ENCODE measurements at places on chromosomes 6 and 20.

DNA sequence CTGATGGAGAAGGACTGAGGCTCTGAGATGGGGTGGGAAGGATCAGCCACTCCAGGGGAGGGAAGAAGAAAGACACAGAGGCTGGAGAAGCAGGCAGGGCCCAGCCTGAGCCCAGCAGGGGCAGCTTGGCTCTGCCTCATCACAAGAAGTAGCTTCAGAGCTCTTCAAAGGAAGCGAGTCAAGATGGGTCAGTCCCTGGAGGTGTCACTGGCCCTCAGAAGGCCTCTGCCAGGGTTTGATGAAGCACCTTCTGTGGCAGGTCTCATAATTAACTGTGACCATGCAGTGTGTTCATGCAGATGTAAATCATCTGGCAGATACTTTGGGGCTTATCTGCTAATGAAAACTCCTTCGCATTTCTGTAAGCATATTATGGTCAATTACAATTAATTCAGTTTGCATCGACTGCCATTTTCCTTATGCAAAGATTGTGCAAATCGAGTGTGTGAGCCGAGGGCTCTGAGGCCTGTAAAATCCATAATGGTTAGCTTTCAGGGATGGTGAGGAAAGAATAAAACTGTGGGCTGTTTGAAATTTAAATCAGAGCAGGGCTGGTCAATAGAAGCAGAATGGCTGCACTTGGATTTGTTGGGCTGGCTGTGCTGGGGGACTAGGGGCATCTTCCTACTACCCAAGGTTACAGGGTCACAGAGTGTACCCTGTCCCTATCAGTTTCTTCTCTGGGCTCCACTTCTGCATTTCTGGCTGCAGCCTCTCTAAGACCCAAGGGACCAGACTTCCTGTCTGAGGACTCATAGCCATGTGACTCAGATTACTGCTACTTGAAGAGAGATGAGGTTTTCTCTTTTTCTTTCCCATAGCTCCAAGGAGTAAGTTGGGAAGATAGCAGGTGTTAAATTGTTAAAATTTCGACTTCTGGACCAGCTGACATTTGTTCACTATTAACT lies 376.6 kb downstream of the DHX35 start:
- peak; percentile 21 for DNase-seq

DNA sequence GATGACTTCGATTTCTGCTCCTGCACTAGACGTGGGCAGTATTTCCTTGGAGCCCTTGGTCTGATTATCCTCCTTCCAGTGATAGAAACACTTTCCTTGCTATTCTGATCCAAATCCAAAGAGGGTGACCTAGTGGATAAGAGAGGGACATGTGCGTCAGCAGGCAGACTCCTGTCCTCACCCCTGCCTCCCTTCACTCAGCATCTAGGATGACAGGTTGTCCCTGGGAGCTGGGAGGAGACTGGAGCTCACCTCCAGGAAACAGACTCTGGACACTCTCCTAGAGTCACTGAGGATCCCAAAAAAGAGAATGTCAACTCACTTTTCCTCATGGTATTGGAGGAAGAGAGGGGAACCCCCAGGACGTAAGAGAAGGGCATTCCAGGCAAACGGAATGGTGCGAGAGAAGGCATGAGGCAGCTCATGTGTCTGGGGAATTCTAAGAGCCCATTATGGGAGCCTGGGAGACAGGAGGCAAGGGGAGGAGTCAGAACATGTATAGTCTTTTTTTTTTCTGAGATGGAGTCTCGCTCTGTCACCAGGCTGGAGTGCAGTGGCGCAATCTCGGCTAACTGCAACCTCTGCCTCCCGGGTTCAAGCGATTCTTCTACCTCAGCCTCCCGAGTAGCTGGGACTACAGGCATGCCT lies 2.2 kb downstream of the C20orf173 start:
- DNase-seq, result no peak

GRCh38 chr6:15945593-15946159 lies 183.2 kb upstream of the MYLIP start:
- DNase-seq, result peak; percentile 74

GRCh38 chr6:119526561-119527230 lies 177.1 kb upstream of the MAN1A1 start:
- no peak for DNase-seq

DNA sequence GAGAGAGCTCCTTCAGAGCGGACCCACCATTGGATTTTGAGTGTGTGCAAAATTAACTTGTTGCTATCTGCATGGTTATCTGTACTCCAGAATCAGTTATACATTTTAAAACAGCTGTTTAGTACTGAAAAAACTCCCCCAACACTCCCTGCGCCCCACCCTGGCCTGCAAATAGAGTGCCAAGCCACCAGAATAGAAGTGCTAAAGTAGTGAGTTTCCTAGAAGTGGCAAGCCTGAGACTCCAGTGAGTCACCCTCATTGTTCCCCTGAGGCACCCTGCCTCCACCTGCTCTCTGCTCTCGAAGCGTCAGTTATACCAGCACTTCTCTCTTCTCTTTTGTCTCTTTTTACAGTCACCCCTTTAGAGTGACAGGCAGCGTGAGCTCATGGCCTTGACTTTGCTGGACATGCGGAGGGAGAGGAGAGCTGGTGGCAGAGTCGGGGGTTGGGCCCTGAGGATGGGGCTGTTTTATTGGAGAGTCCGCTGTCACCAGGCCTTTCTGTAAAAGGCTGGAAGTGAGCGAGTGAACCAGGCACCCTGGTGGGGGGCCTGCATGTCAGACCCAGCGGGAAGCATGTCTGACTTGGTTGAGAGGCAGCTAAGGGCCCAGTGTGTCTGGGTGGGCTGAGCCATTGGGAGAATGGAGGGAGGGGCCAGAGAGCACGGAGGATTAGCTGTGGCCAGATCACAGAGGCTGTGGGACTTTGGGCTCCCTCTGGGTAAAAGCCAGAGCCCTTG lies 10.4 kb downstream of the IGF2R start:
- DNase-seq, result no peak

DNA sequence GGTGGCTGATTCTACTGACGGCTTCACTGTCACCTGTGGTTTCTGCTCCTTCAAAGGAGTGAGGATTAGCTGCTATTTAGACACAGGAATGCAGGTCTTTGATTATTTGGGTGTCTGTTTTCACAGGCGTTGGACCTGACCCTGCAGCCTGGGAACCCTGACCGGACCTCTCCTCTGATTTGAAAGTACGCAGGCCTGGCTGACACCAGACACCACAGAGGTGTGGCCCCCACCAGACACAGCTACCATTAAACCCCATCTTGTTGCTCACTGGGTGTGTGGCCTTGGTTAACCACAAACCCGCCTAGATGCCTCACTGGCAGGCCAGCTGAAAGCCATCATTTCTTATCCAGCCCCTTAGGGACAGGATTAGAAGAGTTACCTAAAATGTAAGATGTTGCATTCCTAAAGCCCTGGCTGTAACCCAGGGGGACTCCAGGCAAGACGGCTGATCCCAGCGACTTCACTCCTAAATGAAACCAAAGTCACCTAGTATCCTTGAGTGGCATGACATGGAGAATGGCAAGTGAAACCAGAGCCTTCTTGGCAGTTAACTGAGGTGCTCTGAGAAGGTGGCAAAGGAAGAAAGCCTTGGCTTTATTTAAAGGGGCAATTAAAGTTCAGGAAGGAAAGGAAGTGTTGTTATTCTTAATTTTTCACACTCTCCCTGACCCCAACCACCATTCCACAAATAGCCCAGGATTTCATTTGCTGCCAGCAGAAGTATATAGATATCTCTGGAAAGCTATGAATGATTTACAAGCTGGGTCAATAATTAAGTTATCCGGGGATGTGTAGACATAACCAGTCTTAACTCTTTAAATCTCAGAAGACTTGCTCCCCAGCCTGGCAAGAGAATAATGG lies 169.9 kb downstream of the QRSL1 start:
- peak; percentile 63 for DNase-seq

DNA sequence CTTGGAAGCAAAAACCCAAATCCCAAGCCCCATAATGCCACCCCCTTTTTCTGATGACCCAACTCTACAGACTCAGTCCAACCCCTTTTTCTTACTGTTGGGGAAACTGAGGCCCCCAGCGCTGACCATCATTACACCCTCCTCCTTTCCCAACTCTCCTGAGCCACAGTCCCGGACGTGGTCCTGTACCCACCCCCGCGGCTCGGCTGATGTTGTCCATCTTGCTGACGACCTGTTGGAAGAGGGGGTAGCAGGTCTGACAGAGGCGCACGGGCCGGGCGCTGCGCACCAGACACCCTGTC lies 533 bp downstream of the OSTM1 start:
- no peak for DNase-seq

GRCh38 chr6:106079961-106080762 lies 6.0 kb upstream of the PRDM1 start:
- DNase-seq, result no peak

- peak; percentile 15 for DNase-seq
These were observed 469.0 kb downstream of the CDC5L start for GRCh38 chr6:44856479-44856878.

DNA sequence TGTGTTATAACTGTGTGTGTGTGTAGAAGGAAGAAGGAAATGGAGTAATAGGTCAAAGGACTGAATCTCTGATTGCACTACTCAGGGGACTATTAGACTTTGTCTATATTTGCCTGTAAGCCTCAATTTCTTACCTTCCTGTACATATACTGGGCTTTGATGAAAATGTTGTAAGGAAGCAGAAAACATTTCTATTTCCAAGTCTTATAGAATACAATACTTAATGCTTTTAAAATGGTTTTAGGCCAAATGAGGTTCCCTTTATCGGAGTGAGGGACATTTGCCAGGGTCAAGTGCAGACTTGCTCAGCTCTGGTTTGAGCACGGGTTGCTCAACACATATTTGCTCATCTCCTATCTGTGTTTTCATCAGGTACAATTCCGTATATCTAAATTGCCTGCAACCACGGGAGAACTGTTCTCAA lies 28.3 kb downstream of the MEP1A start:
- no peak for DNase-seq

- DNase-seq, result no peak
These were observed 51.0 kb upstream of the HIVEP1 start for GRCh38 chr6:11960909-11961779.

DNA sequence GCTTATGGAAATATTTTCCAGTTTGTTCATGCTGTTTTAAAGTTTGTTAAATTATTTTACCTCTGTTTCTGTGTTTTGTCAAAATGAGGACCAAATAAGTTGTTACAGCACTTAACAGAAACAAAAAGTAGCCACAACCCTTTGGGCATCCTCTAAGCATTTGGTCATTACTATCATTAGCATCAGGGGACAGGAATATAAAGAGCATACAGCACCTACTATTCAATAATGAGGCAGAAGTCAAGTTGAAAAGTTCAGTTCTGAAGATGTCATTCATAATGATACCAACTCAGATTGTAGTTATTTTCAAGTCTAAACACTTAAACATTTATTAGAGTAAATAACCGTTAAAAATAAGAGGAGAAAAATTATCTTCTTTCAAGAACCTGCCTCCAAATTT lies 862.3 kb upstream of the FLRT3 start:
- DNase-seq, result no peak

DNA sequence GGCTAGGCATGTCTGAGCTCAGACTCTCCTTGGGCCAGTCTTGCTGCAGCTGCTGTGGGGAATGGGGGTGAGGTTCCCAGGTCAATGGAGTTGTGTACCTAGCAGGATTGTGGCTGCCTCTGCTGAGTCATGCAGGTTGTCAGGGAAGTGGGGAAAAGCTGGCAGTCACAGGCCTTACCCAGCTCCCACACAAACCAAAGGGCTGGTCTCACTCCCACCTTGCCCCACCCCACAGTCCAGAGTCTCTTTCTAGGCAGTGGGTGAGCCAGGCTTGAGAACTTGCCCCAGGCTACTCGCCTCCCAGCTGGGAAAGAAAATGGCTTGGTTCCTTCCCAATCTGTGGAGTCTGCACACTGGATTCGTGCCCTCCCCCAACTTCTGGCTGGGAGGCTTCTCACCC lies 65.7 kb downstream of the SCP2D1 start:
- DNase-seq, result no peak

All from fibroblast of skin of right biceps (primary cell).